HS-5 (cell line): ENCODE measurements at places on chromosomes 3 and 15.

DNA sequence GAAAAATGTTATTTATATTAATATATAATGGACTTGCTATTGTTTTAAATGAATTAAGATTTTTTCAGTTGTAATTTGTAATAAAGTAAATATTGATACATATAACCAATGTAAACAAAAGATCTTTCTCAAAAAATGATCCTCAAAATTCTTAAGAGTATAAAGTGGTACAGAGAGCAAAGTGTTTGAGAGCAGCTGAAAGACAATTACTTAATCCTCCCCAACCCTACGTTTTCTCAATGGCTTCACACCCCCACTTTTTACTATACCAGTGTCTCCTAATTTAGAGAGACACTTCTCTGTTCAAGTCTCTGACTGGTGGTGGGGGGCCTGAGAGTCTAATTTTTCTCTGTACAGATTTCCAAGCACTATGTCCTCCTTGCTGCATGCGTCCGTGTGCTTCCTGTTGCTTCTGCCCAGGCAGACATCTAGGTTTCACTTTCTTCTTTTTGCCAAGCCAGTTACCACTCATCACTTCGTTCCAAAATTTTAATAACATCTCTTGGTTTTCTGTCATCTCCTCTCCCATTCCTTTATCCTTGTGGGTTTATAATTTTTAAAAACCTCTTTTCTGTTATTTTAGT is 276.3 kb upstream of the DNAJC19 start:
- DNase-seq, result peak; percentile 26

GRCh38 chr3:11244121-11244677 is 28.0 kb upstream of the ATG7 start:
- no peak for DNase-seq

- DNase-seq, result no peak
Observed at GRCh38 chr15:101255051-101255395, 3.2 kb upstream of the CHSY1 start.

DNA sequence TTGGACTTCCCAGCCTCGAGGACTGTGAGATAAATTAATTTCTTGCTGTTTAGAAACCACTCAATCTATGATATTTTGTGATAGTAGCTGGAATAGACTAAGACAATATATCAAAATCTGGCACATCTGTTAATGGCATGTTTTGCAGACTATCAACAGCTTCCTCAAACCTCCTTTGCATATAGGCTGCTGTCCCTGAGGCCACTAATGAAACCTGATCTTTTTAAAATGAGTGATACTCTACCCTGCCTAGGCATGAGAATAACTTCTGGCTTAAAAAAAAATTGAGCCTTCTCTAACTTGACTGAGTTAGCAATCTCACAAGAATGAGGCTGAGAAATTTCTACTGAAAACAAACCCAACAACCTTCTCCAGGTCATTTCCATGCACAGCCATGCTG is 176.0 kb upstream of the CRBN start:
- DNase-seq, result no peak

DNA sequence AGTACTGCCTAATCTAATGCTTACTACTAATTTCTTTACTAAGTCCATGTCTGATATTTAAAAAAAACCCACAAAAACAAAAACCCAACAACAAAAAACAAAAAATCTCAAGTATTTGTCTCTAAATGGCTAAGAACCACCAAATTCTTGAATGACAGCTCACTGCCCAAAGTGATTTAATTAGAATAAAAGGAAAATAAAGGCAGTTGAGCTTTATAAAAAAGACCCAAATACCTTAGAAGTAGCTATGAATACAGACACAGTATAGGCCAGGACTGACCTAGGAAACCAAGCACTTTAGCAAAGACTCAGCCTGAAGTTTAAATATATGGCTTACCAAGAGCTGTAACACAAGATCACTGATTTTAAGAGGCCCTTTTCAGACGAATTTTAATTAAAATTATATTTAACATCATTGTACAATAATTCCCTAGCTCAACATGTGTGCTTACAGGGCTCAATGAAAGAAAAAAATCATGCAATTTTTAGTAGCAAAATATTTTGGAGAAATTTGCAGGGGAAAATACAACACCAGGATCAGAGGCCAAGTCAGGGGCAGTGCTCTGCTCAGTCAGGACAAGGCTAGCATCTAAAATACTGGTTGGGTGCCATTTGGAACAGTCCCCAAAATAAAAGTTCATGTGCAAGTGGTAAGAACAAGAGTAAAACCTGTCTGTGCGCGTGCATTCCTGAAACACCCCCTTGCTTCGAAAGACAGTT is 24.8 kb downstream of the UQCC5 start:
- no peak for DNase-seq

- DNase-seq, result no peak
Observed at GRCh38 chr3:62011666-62012065, 361.7 kb downstream of the FEZF2 start.

DNA sequence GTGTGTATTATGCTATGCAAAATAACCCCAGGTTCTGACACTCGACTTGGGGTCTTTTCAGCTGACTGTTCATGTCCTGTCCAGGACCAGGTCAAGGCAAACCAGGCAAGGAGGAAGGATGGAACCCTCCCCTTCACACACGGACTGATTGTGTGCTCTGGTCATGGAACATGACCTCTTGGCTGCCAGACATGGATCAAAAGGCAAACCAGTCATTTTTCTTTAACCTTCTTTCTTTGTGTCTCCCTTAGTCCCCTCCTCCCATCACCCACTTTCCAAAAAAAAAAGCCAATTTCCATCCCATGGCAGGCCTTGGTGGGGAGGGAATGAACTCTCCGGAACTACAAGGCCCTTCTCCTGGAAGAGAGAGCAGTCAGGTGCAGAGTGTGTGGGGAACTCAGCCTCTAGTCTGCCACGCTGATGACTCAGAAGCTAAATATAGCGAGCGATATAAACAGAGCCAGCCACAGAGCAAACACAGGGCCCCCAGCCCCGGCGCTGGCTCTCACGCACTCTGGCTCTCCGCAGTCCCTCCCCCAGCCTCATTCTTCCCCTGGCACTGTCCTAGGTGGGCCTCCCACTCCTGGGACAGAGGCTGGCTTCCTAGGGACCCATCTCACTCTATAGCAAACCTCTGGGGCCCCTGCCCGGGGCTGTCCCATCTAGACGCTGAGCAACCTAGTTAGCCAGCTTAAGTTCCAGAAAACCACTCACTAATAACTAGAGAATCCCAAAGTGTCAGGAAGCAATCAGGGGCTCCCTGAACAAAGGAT is 10.0 kb downstream of the BMF start:
- peak; percentile 49 for DNase-seq

- DNase-seq, result peak; percentile 29
Observed at GRCh38 chr3:188319569-188319968, 165.6 kb downstream of the LPP start.

- DNase-seq, result no peak
Observed at GRCh38 chr3:6416049-6416661, 444.8 kb upstream of the GRM7 start.

DNA sequence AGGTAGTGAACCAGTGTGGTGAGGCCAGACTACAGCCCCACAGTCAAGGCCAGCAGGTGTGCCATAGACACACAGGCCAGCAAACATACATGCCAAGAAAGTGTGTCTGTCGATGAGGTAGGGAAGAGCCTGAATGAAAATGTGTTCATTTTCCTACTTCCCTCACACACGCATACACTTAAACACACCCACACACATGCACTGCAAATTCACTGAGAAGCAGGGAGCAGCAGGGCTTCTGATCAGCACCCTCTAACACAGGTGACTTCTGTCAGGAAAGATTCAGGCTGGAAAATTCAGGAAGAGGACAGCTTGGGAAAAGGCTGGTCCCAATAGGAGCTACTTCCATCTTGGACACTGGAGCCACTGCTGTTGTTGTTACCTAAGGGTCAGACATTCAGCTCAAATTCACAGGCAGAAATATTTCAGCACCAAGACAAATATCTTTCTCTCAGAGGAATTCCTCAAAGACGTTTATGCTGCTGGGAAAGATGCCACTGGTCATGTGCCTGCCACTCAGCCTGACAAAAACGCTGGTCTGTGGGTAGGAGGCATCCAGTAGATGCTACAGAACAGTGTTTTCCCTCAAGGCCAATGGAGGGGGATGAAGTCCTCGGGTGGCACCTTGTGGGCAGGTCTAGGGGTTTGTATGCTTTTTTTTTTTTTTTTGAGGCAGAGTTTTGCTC is 40.9 kb upstream of the LARS2 start:
- no peak for DNase-seq

GRCh38 chr3:156843071-156843808 is 17.1 kb downstream of the LEKR1 start:
- DNase-seq, result no peak

DNA sequence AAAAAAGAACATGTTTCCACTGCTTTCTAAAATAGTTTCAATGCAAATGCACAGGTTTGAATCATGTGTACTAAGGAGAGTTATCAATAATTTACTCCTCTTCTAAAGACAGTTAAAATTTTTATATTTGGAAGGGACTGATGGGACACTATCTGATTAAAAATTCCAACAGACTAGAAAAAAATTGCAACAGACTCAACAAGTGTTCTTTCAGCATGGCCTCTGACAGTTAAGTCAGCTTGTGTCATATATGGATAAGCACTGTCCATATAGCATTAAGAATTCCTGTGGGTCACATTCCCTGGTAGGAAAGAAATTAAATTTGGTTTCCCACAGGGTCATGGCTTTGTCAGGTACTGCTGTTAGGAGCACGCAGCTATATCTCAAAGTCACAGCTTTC is 96.8 kb downstream of the OSBPL10 start:
- no peak for DNase-seq

DNA sequence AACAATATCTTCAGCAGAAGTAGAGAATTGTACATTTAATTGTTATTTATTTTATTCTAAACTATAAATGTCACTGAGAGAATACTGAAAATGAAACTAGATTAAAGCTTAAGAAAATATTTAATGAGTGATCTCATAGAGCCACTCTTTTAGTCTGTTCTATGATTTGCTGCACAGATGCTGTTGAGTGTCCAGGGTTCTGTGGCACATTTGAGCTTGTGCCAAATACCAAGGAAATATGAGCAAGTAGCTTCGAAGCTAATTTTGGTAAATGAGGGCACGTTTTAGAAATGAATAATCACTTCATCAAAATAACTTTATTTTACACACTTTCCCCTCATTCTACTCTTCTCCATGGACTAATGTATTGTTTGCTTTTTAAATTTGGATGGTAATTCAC is 53.6 kb upstream of the THRB start:
- no peak for DNase-seq

DNA sequence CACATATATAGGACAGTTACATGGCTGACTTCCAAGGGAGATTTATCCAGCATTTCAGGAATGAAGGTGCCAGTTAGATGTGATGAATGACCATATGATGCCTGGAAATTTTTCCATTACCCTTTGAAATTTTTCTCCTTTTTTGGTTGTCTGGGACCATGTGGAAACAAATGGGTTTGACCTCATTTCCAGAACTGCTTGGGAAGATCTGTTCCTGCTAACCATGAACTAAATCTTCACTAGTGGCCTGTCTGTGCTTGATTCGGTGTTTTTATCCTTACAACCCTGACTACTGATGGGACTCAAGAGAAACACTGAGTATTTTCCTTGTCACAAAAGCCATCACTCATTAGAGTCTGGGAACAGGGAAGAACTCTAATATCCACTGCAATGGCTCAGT is 409.4 kb downstream of the PDCD6IP start:
- no peak for DNase-seq

DNA sequence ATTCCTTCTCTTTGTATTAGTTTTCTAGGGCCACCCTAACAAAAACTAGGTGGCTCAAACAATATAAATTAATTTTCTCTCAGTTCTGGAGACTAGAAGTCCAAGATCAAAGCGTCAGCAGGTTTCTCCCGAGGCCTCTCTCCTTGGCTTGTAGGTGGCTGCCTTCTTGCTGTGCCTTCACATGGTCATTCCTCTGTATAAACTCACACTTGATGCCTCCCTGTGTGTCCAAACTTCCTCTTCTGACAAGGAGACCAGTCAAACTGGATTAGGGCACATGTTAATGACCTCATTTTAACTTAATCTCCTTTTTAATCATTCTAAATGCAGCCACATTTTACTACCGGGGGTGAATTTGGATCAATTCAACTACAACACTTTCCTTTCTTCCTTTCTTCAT is 691.1 kb downstream of the DIPK2A start:
- DNase-seq, result no peak

- no peak for DNase-seq
Observed at GRCh38 chr3:123406598-123406997, 42.3 kb downstream of the ADCY5 start.

DNA sequence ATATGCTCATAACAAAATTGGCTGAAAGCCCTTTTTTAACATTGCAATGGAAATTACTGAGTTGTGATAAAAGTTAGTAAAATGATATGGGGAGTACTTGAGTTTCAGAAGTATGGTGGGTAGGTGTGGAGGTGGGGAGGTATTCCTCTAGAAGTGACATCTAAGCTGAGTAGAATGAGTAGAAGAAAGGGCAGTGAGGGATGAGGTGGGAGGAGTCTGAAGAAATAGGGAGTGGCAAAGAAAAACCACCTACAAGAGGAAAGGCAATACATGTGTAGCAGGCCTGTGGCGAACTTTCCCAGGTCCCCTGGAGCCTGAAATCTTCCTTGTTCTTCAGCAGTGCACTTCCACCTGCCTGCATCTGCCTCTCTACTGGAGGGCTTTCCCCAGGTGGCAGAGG is 52.8 kb upstream of the DIPK2A start:
- DNase-seq, result no peak

GRCh38 chr3:125191730-125192129 is 20.8 kb downstream of the SLC12A8 start:
- no peak for DNase-seq

DNA sequence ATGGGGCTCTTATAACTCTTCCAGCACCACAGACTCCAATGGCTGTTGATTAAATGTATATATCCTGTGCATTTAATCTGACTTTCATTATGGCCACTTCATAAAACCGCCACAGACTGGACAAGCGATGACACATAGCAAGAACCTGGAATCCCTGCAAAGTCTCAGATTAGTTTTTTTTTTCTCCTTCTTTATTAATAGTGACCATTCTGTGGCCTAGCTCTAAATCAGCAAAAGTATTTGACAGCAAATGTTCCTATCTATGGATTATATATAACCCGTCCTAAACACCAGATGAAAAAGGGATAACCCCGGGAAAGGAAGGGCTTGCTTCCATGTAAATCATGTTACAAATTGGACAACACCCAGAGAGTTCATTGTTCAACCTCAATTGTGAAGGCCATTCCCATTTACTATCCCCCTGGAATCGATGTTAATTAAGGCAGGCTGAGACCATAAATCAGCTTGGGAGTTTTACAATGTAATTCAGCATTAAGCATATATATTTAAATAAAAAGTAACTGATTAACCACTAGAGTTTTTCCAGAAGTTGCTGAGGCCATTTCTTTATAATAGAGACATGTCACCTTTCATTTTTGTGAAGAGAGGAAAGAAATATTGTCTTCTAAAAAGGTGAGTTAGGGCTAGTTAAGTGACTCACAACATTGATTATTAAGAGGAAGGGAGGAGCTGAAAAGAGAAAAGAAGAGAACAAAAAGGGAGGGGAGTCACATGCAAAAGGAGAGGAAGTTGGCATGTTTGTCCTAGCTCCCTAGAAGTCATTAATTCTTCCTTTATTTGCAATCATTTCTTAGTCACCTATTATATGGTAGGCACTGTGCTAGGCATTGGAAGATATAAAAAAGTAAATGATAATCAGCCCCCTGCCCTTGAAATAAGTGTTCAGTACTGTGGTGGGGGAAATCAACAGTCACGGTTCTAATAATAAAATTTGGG is 26.2 kb downstream of the ALDH1A2 start:
- DNase-seq, result no peak
